Glomerular endothelial cell (primary cell): ENCODE measurements at places on chromosomes 4 and X. TPM values are rescaled to one million over a fixed set of nuclear protein-coding genes. Genes with fewer than 3 reads are reported as not detected.

CACNA1F gene
- total RNA-seq: under 0.01 TPM in 1 of 2 replicates, not detected in the other

DNA sequence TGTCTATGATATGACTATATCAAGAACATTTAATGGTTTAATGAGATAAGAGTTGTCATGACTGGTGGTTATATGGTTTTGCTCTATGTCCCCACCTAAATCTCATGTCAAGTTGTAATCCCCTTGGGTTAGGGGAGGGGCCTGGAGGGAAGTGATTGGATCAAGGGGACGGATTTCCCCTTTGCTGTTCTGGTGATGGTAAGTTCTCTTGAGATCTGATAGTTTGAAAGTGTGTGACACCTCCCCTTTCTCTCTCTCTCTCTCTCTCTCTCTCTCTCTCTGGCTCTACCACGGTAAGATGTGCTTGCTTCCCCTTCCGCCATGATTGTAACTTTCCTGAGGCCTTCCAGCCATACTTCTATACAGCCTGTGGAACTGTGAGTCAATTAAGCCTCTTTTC is 803.4 kb downstream of the TRIML1 start:
- no peak for DNase-seq

DNA sequence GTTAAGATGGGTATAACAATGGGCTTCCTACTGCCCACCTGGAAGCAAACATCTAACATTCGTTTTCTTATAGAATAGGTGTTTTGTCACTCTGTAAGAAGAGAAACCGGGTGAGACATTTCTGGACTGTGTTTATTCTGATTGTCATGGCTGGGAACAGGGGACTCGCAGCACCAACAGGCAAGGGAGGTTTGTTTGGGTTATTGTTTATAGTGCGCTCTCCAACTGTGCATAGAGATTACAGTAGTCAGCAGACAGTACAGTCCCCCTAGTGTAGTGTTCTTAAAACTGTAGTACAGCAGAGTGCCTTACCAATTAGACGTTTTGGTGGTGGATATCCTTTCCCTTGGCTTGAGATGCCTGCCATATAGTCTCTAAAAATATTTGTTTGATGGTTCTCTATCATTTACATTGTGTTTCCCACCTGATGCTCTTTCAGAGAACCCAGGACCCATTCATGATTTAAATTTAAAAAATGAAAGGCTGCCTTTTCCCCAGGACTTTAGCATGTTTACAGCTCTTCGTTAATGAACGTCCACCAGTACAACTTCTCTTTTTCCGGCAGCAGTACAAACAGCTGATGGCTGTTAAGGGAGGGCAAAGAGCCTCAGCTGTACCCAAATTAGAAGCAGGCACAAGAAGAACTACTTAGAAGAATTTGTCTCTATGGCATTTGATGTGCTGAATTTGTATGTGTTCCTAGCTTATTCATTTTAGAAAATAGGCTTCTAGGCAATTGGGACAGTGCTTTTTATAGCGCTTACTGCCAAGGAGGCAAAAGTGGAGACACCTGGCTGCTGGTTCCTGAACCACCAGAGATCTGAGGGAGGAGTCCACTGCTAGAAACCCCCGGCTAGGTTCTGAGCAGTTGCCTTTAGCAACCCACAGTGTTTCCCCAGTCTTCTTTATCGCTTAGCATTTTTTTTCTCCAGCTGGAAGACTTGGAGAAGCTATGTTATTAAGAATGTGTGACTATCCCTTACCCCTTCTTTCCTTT is 1.0 kb upstream of the RNF150 start:
- DNase-seq: no peak

DNA sequence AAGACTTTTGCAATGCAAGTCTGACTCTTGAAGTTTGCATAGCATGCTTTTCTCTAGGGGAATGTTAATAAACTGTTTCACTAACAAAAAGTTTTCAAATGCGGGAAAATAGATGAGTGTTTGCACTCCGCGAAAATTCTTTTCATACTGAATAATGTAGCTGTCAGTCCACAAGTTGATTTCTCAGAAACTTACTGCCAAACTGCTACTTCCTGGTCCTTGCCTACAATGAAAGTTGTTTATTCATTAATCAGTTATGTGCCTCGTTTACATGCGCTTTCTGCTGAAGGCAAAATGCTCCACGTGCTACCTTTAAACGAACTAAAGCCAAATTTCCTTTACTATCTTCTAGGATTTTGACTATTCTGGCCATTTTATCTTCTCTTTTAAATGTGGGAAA is 166.2 kb downstream of the MAGEB17 start:
- DNase-seq: no peak

DNA sequence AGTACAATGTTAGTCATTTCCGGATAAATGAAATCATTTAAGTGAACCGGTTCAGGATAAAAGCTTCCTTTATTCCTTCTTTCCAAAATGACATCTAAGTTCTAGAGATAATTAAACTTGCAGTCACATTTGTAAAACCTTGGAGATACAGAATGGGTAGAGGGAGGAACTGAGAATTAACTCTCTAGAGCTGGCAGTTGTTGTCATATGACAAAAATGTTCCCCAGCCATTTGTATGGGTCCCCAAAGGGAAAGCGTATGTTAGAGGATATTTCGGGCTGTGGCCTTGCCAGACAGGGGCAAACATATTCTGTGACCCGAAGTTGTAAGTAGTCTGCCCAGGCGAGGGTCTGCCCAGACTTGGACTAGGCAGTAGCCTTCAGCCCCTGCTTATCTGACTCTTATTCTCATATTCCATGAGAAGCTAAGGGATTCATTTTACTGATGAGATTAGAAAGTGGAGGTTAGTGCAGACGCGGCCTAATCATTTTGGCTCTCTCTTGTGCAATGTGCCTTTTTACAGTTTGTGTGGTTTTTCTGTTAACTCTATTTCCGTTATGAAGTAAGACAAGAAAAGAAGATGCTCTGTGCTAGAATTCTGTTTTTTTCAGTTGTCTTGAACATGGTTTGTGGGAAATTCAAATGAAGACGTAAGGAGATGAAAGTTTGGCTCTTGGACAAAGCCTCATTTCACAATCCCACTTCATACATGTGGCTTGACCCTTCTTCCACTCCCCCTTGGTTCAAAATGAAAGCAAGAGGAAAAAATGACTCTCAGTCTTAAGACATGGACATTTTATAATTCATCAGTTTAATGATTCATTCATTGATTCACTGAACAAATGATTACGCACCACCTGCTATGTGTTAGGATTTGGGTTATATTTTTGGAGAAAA is 2394.2 kb upstream of the AGA start:
- no peak for DNase-seq

GRCh38 chr4:93384241-93384640 is 444.3 kb upstream of the ATOH1 start:
- DNase-seq: no peak

GRCh38 chrX:153844509-153845082 is 14.3 kb upstream of the PDZD4 start:
- no peak for DNase-seq
